ENCODE measurements at places on chromosomes 13 and 19.

- DNase-seq: no peak
Measured at GRCh38 chr13:77674852-77675251, 22.6 kb upstream of the SLAIN1 start.

DNA sequence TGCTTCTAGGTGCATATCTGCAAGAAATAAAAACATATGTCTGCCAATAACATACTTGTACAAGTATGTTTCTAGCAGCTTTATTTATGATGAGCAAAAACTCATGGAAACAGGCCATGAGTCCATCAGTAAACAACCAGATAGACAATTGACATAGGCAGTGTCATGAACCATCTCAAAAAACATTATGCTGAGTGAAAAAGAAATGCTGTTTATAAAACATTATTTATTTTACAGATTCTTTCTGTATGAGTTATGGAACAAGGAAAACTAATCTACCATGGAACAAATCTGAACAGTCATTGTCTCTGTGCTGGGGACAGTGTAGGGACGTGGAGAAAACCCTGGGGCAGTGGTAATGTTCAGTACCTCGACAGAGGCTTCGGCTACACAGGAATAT is 283.9 kb downstream of the UQCRFS1 start:
- DNase-seq: no peak

DNA sequence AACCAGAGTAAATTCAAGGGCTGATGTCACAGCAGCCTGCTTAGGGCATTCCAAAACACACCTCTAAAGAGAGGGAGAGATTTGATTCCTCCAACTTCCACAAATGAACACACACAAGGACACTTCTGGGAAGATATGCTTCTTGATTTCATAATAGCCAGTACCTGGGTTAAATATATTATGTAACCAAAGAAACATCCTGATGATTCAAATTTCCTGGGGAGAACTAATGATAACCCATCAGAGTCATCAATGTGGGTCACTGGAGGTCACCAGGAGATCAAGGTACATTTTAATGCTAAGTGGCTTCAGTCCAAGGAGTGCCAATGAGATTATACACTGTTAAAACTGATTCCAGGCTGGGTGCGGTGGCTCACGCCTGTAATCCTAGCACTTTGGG is 54.0 kb upstream of the DOCK9 start:
- no peak for DNase-seq

GRCh38 chr19:39677961-39678889 is 22.5 kb downstream of the LGALS16 start:
- no peak for DNase-seq

DNA sequence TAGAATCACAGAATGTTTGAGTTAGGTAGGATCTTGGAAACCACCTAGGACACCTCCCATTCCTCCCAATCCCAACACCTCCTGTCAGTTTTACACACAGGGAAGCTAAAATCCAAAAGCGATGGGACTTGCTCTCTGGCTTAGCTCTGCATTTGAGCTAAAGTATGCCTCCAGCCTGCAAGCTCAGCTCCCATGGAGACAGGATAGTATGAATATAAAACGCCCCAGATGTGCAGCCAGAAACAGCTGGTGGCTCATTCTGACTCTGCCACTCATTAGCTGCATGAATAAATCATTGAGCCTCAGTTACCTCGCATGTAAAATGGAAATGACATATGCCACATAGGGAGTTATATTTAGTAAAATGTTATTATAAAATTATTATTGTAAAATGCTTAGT is 336.0 kb downstream of the SUCLA2 start:
- no peak for DNase-seq

DNA sequence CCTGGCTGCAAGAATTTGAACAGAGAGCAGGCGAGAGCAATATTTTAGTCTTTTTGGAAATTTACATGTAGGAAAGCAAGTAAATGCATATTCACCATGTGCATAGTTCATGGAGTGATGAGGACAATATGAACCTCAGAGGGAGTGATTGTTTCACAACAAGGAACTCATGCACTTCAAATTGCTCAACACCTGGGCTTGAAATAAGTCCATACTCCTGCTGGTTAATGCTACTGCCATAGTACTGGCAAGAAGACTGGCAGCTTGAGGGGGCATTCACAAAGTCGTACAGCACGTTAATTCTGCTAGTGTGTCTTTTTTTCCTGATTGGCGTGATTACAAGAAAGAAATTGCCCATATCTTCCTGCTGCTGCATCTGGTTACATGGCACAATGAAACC is 267.6 kb downstream of the PCDH17 start:
- DNase-seq: no peak

- no peak for DNase-seq
Measured at GRCh38 chr13:90320664-90321063, 1026.8 kb upstream of the MIR17HG start.

DNA sequence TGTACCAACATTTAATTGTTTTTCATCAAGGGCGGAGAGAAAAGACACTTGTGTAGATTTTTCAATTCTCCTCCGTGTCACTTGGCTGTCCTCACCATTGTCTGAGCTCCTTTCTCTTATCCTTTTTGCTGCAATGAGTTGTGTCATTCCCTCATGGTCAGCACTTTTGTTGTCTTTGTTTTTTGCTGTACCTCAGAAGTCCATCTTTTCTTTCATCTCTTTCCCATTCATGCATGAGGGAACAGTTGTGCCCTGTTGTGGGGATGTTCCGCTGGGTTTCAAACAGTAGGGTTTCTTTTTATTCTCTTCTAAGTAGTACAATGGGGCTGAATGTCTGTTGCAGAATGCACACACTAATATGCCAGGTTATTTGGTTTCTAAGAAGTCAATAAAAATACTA is 222.6 kb downstream of the TM9SF2 start:
- DNase-seq: no peak

- DNase-seq: peak; percentile 96
Measured at GRCh38 chr19:6066661-6067646, 43.3 kb downstream of the RFX2 start.

DNA sequence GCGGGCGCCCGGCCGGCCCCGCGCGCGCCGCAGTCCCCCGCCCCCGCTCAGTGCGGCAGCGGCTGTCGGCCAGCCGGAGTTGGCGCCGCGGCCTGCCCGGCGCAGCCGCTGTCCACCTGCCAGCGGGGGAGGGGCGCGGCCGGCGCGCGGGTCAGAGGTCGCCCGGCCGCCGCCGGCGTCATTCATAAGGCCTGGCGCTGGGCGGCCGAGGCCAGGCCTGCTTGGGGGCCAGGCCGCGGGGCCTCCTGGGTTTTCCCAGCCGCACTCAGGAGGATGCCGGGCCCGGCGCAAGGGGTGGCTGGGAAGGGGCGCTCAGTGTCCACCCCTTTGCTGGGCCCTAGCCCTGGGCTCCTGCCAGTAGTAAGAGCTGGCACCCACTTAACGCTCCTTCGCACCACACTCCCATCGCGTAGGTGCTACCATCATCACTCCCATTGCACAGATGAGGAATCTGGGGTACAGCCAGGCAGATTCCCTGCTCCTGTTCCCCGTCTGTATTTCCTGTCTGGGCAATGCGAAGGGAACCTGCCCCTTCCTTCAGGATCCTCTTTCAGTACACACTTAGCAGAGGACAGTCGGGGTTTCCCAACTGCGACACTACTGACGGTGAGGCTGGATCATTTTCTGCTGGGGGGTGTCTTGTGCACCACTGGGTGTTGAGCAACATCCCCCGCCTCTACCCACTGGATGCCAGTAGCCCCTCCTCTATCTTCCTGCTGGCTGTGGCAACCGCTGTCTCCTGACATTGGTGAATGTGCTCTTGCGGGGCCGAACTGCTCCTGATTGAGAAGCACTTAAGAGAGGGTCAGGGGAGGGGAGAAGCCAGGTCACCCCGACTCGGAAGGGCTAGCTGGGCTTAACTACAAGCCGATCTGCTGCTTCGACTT is 846 bp upstream of the PRKACA start:
- DNase-seq: no peak

DNA sequence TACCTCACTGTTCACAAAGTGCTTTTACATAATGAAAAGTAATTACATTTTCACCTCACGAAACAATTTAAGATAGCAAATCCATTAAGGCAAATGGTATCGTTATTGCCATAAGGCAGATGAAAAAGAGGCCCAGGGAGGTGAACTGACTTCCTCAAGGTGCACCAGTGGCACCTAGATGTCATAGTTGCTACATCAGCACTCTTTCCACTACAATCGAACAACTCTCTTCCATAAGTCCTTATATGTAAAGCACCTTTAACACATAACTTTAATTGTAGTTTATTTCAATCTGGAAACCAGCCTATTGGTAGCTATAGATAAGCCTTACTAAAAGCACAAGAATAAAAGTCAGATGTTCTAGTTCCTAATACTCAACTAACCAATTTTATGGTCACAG is 35.1 kb downstream of the XPO4 start:
- DNase-seq: no peak

- DNase-seq: no peak
Measured at GRCh38 chr19:1674293-1674679, 21.9 kb upstream of the TCF3 start.

DNA sequence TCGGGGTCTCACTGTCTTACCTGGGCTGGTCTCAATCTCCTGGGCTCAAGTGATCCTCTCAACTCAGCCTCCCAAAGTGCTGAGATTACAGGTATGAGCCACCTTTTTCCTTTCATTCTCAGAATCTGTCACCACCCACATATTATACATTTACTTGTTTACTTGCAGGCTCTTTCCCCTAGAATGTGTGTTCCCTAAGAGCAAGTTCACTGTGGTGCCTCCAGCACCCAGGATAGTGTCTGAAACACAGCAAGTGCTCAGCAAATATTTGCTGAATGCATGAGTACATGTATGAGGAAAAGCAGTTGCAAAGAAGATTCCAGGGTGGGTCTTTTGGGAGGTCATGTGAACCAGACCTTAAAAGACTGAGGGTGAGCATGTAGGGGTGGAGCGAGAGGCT is 96.8 kb downstream of the RGCC start:
- no peak for DNase-seq

DNA sequence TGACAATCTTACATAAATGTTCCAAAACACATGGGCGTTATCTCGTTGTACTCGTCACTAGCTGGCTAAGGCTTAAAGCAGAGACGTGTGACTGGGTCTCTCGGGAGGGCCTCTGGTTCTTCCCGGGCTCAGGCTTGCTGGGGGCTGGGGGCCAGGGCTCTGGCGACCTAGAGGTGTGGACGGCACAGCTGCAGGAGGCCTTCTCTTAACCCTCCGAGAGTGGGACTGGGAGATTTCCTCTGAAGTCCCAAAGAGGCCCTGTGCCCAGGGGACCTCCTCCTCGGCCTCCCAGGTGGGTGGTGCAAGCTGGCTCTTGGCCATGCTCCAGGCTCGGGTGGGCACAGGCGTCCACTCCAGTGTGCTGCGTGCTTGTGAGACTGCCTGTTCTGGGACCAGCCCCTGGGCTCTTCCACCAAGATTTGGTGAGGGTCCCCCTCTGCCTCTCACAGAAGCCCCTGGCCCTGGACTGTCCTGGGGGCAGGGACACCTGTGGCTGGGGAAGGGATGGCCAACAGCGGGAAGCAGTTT is 2.2 kb downstream of the CAPS start:
- no peak for DNase-seq

DNA sequence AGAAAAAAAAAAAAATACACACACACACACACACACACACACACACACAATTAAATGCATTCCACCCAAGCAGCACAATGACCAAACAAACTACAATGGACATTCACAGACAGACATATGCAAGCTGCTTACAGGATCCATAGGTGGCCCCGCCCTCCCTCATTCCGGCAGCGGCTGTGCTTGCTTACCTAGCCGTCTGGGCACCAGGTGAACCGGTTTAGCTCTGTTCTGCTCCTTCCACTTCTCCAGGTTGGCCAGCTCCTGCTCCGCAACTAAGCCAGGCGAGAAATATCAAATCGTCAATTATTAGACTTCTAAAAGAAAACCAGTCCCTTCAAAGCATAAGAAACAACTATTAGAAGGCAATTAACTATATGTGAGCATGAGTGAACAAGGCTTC is 23.1 kb downstream of the EPSTI1 start:
- no peak for DNase-seq

DNA sequence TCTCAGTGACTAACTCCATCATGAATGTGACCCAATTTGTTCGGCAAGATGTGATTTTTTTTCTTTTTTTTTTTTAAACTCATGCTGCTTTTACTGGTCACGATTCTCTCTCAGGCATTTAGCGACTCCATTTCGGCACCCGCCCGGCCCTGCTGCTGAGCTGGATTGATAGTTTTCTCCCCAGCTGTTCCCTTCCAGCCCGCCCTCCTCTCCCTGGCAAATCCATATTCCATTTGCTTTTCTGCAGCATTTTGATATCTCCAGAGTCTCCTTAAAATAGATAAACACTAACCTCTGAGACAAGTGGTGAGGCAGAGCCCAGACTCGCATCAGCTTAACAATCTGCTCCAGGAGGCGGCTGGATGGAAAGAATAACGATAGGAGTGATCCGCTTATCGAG is 55.5 kb upstream of the KATNAL1 start:
- DNase-seq: no peak

DNA sequence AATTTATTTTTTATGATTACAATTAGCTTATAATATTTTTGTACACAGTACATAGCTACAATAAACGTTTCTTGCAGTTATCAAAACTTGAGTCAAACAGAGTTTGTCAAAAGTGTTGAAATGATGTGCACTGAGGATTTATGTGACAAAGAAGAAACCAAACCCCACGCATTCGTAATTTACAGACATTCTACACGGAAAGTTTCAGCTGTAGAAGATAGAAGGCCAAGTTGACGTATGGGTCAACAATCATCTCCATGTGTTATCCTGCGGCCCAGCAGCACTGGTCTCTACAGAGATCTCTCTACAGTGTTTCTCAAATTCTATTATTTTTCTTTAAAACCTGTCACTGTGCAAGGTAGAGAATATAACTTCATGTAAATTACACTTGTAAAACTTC is 1507.6 kb downstream of the PCDH9 start:
- DNase-seq: no peak

DNA sequence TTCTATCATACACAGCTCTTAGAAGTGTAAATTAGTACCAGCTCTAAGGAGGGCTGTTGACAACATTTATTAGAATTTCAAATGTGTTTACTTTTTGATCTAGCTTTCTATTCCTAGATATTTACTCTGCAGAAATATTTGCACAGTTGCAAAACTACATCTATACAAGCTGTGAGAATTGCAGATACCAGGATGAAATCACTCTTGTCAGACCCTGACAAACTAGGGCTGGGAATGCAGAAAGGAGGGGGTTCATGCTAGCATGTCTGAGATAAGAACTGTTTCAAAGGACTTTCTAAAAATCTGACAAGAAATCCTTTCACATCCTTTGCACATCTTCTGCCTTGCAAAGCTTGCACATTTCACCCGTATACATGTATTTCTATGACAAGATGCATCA is 11.8 kb upstream of the PABPC3 start:
- no peak for DNase-seq

DNA sequence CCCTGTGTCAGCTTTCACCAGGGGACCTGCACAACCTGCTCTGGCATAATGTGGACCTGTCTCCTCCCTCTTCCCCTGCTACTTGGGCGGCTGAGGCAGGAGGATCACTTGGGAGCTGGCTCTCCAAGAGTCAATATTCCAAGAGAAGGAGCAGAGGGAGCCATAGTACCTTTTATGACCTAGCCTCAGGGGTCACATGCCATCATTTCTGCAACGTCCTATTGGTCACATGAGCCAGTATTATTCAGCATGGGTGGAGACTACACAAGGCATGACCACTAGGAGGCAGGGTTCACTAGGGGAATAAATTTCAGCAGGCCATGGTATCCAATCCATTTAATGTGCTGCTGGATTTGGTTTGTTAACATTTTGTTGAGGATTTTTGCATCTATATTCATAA is 12.0 kb upstream of the SHFL start:
- DNase-seq: no peak

Data from thoracic aorta (tissue), 2 donors.